Stimulated activated effector memory CD8-positive, alpha-beta T cell treated with anti-CD3 and anti-CD28 coated beads, Interleukin-12 subunit alpha, Interleukin-12 subunit beta, amount 100 ng/mL, for 72 hours (primary cell): ENCODE measurements at places on chromosomes 3 and 15.

- peak; percentile 71 for DNase-seq
These were observed 37.3 kb downstream of the ANP32A start for GRCh38 chr15:68783226-68784058.

- DNase-seq: peak; percentile 55
These were observed 399.6 kb downstream of the LPP start for GRCh38 chr3:188553569-188553968.

DNA sequence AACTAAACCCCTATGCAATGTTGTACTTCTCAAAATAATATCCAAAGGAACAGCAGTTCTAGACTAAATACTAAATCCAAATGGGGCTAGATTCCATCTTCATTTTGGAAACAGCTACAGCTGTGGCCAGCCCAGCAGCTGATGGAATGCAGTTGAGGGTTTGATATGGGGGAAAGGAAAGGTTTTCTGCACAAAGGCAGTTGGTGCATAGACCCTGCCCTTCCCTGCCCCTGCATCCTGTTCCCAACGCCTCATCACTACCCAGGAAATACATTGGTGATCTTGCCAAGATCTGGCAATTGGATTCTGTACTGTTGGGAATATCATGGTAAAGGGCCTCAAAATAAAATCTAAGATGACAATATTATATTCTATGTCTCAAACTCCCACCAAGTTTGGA is 43.9 kb downstream of the DTWD1 start:
- DNase-seq: no peak

- DNase-seq: no peak
These were observed 98.2 kb downstream of the TMEM108 start for GRCh38 chr3:133136114-133137041.

DNA sequence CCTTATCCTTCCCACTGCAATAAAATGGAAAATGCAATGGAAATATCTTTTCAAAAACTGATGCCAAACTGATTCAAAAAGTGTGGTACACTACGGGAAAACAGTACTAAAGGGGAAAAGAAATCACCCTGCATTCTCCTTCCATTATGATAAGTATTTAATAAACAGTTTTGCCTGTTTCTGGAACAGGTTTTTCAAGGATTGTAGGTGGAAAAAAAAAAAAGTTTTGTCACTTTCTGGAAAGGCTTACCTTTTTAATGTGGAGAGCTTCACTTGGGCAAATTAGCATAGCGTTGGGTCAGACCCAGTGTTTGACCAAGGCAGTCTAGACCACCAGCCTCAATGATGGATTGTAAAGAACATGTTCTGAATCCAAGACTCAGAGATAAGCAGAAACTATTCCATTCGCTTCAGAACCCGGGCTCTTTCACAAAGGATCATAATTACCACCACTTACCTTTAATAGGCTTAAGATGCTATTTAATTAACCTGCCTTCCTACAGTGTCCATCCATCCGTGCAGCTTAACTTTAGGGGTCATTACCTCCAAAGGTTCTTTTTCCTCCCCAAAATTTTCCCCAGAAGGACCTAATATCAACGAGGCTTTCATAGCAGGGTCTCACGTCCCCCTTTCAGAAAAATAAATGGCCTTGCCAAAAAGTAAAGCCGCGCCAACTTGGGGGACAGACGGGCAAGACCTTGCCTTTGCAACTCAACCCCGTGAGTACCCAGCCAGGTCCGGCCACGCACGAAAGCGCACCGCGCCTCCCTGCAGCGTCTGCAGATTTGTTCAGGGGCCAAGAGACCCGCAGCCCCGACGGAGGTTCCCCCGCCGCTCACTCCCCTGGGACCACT is 1.0 kb downstream of the DCBLD2 start:
- DNase-seq: no peak

DNA sequence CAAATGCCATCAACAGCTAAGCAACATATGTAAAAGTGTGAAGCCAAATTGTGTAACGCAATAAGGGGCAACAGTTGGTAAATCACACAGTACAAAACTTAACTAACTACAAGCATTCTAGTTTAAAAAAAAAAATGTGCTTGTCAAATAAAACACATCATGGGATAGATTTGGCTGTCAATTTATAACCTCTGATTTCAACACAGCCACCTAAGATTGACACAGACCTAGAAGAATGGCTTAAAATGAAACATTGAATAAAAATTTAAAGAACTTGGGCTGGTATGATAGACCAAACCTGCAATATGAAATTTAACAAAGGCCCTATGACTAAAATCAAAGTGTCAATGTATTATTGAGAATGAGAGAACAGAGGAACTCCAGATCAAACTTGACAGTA is 148.4 kb downstream of the NR1I2 start:
- DNase-seq: no peak

DNA sequence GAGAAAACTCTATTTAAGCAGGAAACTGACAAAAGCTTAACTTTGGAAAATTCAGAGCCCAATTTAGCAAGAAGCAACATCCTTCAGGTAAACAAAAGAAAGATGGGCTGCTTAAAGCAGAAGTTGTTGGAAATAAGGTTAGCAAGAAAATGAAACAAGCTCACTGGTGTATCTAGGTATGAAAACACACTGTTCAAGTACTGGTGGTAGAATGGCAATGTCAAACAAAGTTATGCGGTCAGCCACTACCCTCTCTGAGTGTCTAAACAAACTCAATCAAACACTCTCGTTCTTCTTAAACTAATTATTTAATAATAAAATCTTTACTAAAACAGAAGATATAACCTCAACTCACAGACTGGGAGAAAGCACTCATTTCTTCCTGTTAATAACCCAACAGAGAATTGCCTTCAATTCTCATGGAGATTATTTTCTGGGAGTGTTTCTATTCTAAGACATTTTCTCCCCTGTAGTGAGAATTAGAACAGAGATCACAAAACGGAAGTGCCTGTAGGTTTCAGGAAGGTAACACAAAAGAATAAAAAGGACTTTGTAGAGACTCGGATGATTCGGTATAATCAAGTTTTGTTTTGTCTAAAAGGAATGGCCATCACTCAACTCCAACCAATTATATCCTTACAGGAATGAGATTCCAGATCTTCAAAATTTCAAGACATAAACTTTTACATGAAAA is 28.9 kb downstream of the PRICKLE2 start:
- DNase-seq: no peak

- no peak for DNase-seq
These were observed 244.2 kb upstream of the EPHA3 start for GRCh38 chr3:88863196-88863595.

DNA sequence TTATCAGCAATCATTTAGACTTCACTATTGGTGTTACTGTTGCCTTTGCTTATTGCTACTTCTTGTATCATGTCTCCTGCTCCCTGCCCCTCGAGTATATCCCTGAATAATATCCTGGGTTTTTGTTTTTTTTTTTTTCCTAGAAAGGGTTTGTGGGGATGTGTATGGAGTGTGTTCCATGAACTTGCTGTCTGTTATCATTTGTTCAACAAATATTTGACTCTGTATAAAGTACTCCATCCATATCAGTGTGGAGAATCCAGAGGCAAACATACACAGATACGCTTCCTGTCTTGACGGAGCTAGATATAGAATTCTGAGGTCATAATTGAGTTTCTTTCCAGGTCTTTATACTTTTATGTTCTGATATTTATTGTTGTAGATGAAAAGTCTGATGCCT is 31.8 kb upstream of the GOLGA6L9 start:
- DNase-seq: no peak

GRCh38 chr3:79236496-79236895 is 531.3 kb downstream of the ROBO1 start:
- no peak for DNase-seq

DNA sequence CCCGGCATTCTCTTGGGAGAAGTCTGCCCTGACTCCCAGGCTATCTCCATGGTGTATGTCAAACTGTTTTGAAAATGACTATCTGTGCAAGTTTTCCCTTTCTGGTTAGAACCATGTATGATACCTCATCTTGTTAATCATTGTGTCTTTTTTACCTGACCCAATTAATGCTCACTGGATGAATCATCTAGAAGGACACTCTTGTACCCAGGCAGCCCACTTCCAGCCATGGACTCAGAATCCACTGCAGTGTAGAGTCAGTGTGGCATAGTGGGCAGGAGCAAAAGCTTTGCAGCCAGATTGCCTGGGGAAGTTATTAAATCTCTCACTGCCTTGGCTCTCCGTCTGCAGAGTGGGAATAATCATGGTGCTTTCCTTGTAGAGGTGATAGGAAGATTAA is 1.2 kb downstream of the FAM3D start:
- no peak for DNase-seq

GRCh38 chr3:169133178-169134161 is 530.0 kb downstream of the MECOM start:
- DNase-seq: no peak

DNA sequence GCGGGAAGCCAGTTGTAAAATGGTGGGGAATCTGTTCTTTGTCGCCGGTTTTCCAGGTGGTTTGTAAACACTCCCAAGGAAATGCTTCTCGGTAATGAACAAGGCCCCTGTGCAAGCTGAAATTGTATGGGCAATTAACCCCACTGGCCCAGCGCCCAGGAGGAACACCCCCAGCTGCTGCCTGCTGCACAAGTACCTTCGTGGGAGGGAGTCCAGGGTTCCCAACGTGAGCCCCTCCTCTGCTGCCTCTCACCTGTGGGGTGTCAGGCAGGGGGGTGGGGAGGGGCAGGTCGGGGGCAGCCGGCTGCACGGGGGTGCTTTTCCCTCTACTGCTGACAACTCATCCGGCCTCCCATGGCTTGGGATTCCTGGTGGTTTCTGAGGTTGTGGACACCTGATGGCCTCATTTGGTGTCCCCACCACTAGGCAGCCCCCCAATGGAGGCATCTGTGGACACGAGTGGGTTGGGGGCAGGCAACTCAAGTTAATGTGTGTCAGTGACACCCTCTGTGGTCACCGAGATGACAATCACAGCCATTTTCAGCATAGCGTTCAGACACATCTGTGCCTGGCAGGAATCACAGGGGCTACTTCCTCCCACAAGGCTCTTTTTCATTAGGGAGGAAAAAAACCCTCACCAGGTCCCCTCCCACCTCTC is 35.6 kb upstream of the PRR23E start:
- DNase-seq: no peak

GRCh38 chr3:136869282-136869681 is 7.3 kb downstream of the NCK1 start:
- DNase-seq: no peak

DNA sequence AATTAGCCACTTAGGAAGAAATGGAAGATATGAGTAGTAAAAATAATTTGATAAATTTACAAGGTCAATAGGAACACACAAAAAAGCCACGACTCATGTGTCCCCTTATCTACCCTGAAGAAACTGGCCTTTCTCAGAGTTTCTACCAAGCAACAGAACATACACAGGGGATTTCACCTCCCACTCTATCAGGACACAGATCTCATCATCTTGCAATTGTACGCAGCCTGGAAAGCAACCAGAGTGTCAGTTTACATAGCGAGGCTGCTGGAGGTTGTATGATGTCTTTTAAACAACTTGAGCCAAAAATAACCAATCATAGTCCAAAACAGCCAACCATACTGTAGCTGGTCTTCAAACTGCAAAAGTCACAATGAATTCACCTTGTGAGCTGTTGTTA is 19.7 kb upstream of the LMOD3 start:
- no peak for DNase-seq

DNA sequence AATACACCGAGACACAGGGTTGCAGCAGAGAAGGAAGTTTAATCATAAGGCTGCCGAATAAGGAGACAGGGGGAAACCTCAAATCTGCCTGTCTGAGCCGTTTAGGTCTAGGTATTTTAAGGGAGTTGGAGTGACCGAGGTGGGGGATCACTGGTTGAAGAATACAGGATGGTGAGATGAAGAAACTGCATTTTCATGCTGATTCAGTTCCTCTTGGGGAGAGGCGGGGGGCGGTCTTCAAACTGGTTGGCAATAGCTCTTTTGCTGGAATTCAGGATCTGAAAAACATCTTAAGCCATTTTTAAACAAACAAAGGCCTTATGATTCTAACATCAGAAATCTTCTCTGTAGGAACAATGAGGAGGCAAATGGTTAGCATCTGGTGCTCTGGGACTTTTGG is 699.5 kb upstream of the CFAP20DC start:
- DNase-seq: no peak

DNA sequence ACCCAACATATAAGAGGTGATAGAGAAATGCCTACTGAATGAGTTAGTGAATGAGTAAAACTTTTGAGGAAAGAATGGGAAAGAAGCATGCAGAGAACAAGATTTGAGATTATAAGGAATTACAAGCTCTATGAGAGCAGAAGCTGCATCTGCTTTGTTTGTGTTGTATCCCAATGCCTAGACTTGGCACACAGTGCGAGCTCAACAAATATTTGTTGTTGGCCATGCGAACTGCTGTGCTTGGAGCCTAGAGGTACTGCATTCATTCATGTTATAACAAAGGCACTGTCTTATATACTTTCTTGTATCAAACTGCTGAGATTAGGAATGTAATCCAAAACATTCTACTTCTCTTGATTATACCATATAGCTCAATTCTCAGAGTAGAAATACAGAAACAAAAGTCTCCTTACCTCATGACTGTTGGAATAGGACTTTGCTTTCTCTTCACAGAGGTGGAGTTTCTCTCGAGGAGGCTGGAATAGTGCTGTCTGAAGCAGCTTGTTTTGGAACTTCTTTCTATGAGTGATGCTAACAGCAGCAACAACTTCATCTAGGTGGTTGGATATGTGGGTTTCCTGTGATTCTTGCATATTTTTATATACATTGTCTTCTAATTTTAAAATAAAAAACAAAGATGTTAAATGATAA is 21.1 kb downstream of the TTC23 start:
- no peak for DNase-seq

GRCh38 chr15:40489274-40490175 is 18.7 kb downstream of the CHST14 start:
- no peak for DNase-seq

GRCh38 chr3:170178651-170179050 is 2.9 kb downstream of the PHC3 start:
- DNase-seq: no peak

DNA sequence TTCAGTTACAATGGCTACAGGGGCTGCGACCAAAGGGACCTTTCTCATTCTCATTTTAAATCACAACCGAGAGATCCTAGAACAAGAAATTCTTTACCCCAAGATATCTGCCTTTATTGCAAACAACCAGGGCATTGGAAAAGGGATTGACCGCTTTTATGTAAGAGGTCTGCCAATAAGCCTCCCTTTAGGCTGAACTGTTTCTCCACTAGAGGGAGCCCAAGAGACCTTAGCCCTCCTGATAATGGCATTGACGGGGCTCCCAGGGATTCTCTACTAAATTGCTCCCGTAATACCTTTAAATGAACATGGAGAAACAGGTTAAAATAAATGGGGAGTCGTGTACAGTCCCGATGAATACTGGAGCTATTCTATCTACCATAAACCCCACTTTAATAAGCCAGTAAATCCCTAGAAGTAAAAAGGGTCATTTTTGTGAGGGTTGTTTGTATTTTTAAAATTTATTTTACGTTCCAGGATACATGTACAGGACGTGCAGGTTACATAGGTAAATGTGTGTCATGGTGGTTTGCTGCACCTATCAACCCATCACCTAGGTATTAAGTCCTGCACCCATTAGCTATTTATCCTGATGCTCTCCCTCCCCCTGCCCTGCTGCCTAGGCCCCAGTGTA is 7.5 kb upstream of the IGSF10 start:
- DNase-seq: peak; percentile 58

- DNase-seq: no peak
These were observed 24.7 kb downstream of the C3orf20 start for GRCh38 chr3:14699643-14700042.

GRCh38 chr3:139893267-139893962 is 41.6 kb upstream of the CLSTN2 start:
- no peak for DNase-seq
